NCI-H460 (cell line): ENCODE measurements at places on chromosomes 13 and 19. TPM values are rescaled to one million over a fixed set of nuclear protein-coding genes. Genes with fewer than 3 reads are reported as not detected.

Gene LAMP1
- total RNA-seq = 118 and 121 TPM in 2 replicates

Gene TNFSF11
- not detected in 2 replicates for total RNA-seq

Gene ZNF600
- 5.7 and 7.9 TPM in 2 replicates for total RNA-seq

Gene KCNN1
- total RNA-seq = 0.10 TPM in 1 of 2 replicates, not detected in the other

Gene LDLR
- 30.4 and 33.7 TPM in 2 replicates for total RNA-seq

Gene FAM216B
- 2.0 and 2.2 TPM in 2 replicates for total RNA-seq

Gene SLC25A41
- total RNA-seq = not detected in 2 replicates

Gene IZUMO2
- total RNA-seq = not detected in 2 replicates

Gene SERPINE3
- not detected in 2 replicates for total RNA-seq

Gene ZSCAN1
- total RNA-seq = not detected in 2 replicates

Gene BCL3
- total RNA-seq = 12.6 and 16.5 TPM in 2 replicates

Gene B3GNT3
- 0.05 TPM in 1 of 2 replicates, not detected in the other for total RNA-seq

Gene DHDH
- 0.55 TPM in 1 of 2 replicates, not detected in the other for total RNA-seq

Gene ZNF433
- not detected in 2 replicates for total RNA-seq

Gene PLK5
- 0.05 TPM in 1 of 2 replicates, not detected in the other for total RNA-seq

Gene AP1M1
- total RNA-seq = 38.0 and 43.4 TPM in 2 replicates

Gene IRF3
- total RNA-seq = 36.5 and 38.0 TPM in 2 replicates

Gene KLF16
- total RNA-seq = 10.4 and 11.0 TPM in 2 replicates

Gene PRR36
- 0.43 TPM in 1 of 2 replicates, not detected in the other for total RNA-seq

Gene ZNF302
- total RNA-seq = 15.5 and 15.7 TPM in 2 replicates

Gene AZU1
- total RNA-seq = 0.35 TPM in 1 of 2 replicates, not detected in the other

Gene MPND
- total RNA-seq = 2.3 and 3.5 TPM in 2 replicates

Gene ADM5
- total RNA-seq = 3.1 and 3.2 TPM in 2 replicates

Gene SIGLEC6
- not detected in 2 replicates for total RNA-seq

Gene ITGBL1
- 28.1 and 29.5 TPM in 2 replicates for total RNA-seq

Gene RASAL3
- not detected in 2 replicates for total RNA-seq

Gene TNNT1
- total RNA-seq = 18.6 and 25.1 TPM in 2 replicates

Gene FOXA3
- 0.14 TPM in 1 of 2 replicates, not detected in the other for total RNA-seq

Gene TMEM190
- total RNA-seq = not detected in 2 replicates

Gene OR7C1
- not detected in 2 replicates for total RNA-seq

Gene ZNF536
- total RNA-seq = not detected in 2 replicates

Gene TTC9B
- not detected in 2 replicates for total RNA-seq

Gene HPN
- not detected in 2 replicates for total RNA-seq

Gene PALM
- 4.2 and 7.6 TPM in 2 replicates for total RNA-seq

Gene SMIM44
- total RNA-seq = not detected in 2 replicates

Gene CBLC
- not detected in 2 replicates for total RNA-seq

Gene ZNF814
- total RNA-seq = 2.1 and 2.5 TPM in 2 replicates

Gene RYR1
- 0.12 and 1.1 TPM in 2 replicates for total RNA-seq

Gene C1QTNF9B
- not detected in 2 replicates for total RNA-seq

Gene SHISA7
- total RNA-seq = not detected in 2 replicates

Gene CCDC8
- total RNA-seq = not detected in 2 replicates

Gene ESD
- total RNA-seq = 128 and 138 TPM in 2 replicates

Gene ADAMTSL5
- total RNA-seq = 0.57 and 1.0 TPM in 2 replicates

Gene ZNF345
- total RNA-seq = 1.9 and 2.6 TPM in 2 replicates

Gene ADAT3
- total RNA-seq = 2.1 and 3.9 TPM in 2 replicates

Gene SERP2
- total RNA-seq = 0.59 and 0.61 TPM in 2 replicates

Gene DBP
- 3.0 and 3.5 TPM in 2 replicates for total RNA-seq

Gene NCAN
- 0.05 TPM in 1 of 2 replicates, not detected in the other for total RNA-seq

Gene OR7D2
- total RNA-seq = 0.05 TPM in 1 of 2 replicates, not detected in the other

Gene LSM14A
- total RNA-seq = 63.8 and 67.3 TPM in 2 replicates

Gene CLDN10
- not detected in 2 replicates for total RNA-seq

Gene NLRP5
- total RNA-seq = not detected in 2 replicates

Gene ZNF418
- not detected in 2 replicates for total RNA-seq

Gene SIGLEC8
- total RNA-seq = not detected in 2 replicates
